Activated T-cell treated with anti-CD3 and anti-CD28 coated beads, Interleukin-2, amount 50 U/mL, for 4 hours (primary cell): ENCODE measurements at places on chromosomes 3 and 15.

GRCh38 chr15:44598892-44599291 lies 61.9 kb downstream of the EIF3J start:
- DNase-seq = no peak

DNA sequence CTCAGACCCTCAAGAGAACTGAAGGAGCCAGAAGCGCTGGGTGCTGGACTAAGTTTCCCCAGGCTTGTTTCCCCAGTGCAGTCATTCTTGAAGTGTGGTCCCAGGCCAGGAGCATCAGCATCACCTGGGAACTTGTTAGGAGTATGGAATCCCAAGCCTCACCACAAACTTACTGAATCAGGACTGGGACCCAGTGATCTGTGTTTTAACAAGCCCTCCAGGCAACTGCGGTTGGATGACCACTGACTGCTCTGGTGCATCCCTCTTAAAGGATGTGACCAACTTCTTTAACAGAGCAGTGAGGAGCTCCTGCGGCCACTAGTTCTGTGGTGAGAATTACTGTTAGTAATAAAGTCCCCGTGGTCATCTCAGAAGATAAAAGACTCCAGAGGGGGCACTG lies 62.4 kb upstream of the DAZL start:
- DNase-seq = no peak

GRCh38 chr15:70314688-70315087 lies 217.0 kb upstream of the TLE3 start:
- no peak for DNase-seq

DNA sequence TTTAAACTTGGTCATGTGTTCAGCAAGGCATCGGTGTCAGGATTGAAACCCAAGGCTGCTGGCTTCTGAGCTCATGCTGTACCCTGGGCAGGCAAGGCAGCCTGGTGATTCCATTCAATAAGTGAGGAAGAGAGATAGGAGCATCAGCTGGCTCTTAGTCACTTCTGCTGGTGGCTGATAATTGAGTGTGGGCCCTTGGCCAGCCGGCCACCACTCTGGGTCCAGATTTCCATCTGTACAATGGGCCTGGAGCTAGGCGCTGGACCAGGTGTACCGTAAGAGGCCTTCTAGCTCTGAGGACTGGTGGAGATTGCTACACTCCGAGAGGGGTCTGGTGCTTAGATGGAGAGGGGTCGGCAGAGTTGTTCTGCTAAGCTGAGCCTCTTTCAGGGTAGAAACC lies 4.3 kb downstream of the CD276 start:
- no peak for DNase-seq

DNA sequence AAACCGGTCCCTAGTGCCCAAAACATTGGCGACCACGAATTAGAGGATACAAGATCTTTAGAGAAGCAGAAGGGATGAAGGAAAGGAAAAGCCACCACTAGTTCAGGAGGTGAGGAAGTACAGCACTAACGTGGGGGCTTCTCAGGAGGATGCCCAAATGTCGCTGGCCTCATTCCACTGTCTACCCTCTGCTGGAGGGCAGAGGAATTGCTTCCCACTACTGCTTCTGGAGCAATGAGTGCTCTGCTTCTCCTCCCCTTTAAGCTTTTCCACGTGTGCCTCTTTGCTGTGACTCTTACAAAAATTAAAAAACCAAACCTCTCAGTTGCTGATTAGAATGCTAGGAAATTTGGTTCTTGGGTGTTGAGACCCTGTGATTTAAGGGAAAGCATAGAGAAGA lies 281.3 kb downstream of the CLSTN2 start:
- DNase-seq = no peak

GRCh38 chr3:32262201-32262600 lies 23.7 kb downstream of the CMTM8 start:
- no peak for DNase-seq

- DNase-seq = no peak
These were observed 23.7 kb upstream of the TICRR start for GRCh38 chr15:89551550-89551949.

GRCh38 chr3:12340506-12340905 lies 51.6 kb downstream of the PPARG start:
- no peak for DNase-seq

- DNase-seq = no peak
These were observed 521.3 kb upstream of the SEMA6D start for GRCh38 chr15:47196048-47196447.

- DNase-seq = no peak
These were observed 13.2 kb upstream of the RGMA start for GRCh38 chr15:93102211-93102610.

GRCh38 chr3:134312072-134312872 lies 61.6 kb upstream of the RYK start:
- no peak for DNase-seq

GRCh38 chr3:47571391-47572175 lies 7.1 kb downstream of the CSPG5 start:
- no peak for DNase-seq

GRCh38 chr15:101505610-101506337 lies 16.3 kb upstream of the PCSK6 start:
- DNase-seq = no peak

- no peak for DNase-seq
These were observed 102.1 kb downstream of the FBXL22 start for GRCh38 chr15:63699101-63699785.

DNA sequence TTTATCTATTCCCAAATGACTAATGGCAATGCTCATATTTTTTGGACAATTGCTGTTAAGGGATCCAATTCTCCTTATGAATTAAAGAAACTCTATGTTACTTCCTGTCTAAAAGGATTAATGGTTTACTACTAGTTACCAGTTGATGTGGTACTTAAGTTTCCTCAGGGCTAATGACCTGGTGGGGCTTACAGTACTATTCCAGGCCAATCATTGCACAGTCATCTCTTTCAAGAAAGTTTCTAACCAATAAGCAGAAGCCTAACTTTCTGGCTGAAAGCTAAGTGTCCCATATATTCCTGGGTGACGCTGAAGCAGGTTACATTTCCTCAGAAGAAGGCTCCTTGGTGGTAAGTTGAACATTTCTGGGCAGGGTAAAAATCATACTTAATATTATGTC lies at the start of gene SLC12A1:
SLC12A1 (plus strand) TSS at position 322 of the 400 bp plus-strand sequence. CDS start 1,418 bp downstream, outside the sequence.
- DNase-seq = no peak

DNA sequence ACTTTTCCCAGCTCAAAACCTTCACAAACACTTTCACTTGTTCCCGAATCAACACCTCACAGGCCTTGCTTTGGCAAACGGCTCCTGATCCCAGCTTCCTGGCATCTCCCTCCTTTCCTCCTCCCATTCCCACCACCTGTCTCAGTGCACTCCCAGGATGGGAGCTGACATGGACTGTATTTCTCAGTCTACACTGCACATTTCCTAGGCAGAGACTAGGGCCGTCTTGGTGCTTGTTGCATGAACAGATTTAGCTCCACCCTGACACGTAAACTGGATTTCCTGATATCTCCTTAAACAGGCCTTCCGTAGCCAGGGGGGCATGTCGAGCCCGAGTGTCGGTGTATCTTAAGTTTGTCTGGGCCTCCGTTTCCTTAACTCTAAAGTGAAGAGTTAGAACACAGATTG lies 790 bp upstream of the WHAMM start:
- no peak for DNase-seq

- no peak for DNase-seq
These were observed 155.4 kb downstream of the TP63 start for GRCh38 chr3:189786479-189787064.

- no peak for DNase-seq
These were observed 260.2 kb downstream of the ZBTB20 start for GRCh38 chr3:114886905-114887304.

DNA sequence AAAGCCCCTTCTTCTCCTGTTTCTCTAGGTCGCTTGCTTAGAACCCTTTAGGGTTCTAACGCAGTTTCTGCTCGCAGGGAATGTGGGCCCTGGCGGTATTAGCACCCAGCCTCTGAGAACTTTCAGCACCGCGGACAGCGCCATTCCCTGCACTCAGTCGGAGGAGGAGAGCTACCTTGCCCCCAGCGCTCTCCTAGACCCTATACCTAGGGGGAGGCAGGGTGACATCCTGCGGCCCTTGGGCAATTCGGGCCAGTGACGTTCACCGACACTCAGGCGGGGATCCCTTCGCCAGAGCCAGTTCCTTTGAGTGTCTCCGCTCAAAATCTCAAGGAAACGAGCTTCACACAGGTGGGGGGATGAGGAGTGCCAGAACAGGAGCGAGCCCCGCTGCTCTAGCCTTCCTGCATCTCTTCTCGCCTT lies 1.3 kb downstream of the SLC7A14 start:
- DNase-seq = no peak

DNA sequence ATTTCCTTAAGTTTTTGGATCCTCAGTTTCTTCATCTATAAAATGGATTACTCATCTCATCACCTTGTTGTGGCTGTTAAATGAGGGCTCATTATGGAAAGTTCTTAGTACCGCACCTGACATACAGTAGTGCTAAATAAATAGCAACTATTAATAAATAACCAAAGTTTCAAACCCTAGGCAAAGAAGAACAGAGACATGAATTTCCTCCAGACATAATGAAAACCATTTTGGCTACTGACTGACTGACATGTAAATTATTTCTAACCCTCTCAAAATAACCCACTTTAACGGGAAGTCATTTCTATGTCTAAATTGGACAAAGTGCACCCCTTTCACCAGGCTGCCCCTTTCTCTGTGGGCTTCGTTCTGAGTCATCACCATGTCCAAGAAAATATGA lies 17.4 kb upstream of the KLHL6 start:
- no peak for DNase-seq

DNA sequence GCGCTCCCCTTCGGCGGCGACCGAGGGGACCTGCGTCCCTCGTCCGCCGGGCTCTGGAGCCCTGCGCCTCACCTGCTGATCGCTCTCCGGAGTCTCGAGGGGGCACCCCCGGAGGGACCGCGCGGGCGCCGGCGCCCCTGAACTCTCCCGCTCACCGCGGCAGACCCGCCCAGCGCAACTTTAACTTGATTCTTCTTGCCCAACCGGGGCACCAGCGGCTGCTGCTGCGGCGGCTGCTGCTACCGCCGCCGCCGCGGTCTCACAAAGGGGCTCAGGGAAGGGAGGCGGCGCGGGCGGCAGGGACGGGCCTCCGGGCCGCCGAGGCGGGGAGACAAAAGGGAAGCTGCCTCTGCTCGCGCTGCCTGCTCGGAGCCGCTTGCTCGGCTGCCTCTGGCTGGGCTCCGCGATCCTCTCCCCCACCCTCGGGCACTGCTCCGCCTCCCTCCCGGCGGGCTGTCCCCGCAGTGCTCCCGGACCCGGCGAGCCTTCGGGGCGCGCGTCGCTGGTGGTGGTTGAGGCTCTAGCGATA lies at the start of gene PPM1L:
PPM1L (plus strand) TSS at position 456 of the 529 bp plus-strand sequence.
- DNase-seq = peak; percentile 53

DNA sequence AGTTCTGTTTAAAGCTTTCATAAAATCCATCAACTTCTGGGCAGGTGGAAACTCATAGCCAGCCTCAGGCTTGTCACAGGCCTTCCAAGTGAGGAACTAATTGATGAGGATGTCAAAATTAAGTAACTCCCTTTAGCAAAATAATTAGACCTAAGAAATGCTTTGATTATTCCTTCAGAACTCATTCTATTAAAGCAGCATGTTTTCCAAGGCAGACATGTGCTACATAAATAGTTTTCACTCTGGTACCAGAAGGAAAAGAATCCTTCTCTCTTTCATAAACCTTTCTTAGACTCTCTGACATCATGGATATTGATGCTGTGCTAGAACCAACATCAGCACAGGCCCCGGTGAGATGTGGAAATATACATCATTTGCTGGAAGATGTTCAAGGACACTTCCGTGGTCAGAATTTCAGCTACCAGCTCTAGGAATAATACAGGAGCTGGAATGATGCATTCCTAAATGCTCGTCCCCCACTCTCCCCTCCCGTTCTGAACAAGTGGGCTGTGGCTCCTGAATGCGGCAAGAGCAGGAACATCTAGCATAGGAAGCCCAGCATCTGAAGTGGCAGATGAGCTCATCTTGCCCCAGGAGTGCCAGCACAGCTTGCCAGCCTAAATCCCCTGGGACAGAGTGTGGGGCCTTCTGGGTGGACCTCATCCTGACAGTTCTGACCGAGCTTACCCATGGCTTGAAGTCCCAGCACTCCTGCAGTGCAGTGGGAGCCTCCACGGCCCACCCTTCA lies 82.4 kb downstream of the WWTR1 start:
- no peak for DNase-seq

- no peak for DNase-seq
These were observed 402.6 kb upstream of the GBE1 start for GRCh38 chr3:82163907-82164520.

DNA sequence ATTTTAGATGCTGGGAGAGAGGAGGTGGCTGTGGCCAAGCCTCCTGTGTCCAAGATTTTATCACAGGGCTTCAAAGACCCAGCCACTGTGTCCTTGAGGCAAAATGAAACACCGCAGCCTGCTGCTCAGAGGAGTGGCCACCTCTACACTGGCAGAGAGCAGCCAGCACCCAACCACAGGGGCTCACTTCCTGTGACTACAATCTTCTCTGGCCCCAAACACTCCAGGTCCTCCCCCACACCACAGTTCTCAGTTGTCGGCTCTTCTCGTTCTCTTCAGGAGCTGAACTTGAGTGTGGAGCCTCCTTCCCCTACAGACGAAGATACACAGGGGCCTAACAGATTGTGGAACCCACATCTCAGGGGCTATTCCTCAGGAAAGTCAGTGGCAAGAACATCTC lies 45.6 kb downstream of the CDAN1 start:
- DNase-seq = no peak

- DNase-seq = no peak
These were observed 35.7 kb downstream of the NBEAL2 start for GRCh38 chr3:47015151-47015550.

- no peak for DNase-seq
These were observed 27.7 kb downstream of the MAGI1 start for GRCh38 chr3:66010739-66011655.

GRCh38 chr3:162041622-162042021 lies 545.0 kb downstream of the OTOL1 start:
- DNase-seq = no peak

DNA sequence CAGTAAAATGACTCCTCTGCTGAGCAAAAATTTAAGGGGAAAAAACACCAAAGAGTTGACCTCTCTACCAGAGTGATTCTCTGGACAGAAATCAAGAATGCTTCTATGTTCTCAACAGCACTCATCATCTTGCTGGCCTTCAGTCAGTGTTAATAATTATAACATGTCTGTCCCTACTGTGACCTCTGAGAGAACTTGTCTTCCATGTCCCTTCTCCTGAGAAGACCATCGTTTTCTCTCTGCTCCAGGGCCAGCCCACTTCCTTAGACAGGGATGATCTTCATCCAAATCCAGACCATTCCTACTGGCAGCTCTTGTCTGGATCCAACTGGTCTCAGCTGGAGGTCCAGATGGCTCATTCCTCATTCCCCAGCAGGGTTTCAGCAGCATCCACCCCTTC lies 139.0 kb upstream of the NECTIN3 start:
- DNase-seq = no peak

DNA sequence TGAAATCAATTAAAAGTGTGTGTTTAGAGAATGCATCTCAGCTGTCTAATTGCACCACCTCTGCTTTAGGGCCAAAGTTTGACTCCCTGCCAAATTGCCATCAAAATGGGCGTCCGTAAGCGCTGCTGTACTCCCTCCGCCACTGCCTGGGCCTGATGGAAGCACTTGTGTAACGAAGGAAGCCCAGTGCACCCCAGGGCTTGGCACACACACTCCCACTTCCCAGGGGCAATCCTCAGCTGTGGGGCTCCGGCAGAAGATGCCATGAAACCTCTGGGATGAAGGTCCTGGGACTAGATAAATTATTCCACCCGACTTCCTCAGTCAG lies 137.8 kb downstream of the RORA start:
- DNase-seq = no peak

- DNase-seq = no peak
These were observed 91.6 kb downstream of the SRGAP3 start for GRCh38 chr3:9157651-9158362.
